ENCODE measurements at places on chromosomes 3 and 15. TPM values are rescaled to one million over a fixed set of nuclear protein-coding genes. Genes with fewer than 3 reads are reported as not detected.

DNA sequence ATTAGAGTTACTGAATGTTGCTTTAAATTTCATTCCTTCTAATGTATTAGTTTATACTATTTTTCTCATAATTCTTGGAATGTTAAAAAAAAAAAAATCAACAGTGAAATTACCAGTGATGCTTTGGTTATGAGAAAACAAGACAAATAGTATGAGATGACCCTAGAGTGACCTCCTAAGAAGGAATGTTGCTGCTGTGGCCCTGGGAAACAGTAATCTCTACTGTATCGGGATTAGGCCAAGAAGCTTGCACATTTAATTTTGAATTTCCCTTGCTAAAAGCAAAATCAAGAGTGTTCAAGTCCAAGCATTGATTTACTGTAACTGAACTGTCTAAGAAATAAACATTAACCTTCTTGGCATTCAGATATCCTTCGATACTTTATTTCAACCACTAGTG lies 18.1 kb downstream of the TOPBP1 start:
- DNase-seq, result no peak
- no peak overlapping the region for H3K27ac ChIP-seq
- H3K4me1 ChIP-seq, result no peaks in the 10 kb centered on the region
- peaks cover 92% of the 10 kb centered on the region for H3K36me3 ChIP-seq
- no peaks in the 10 kb centered on the region for H3K27me3 ChIP-seq

DNA sequence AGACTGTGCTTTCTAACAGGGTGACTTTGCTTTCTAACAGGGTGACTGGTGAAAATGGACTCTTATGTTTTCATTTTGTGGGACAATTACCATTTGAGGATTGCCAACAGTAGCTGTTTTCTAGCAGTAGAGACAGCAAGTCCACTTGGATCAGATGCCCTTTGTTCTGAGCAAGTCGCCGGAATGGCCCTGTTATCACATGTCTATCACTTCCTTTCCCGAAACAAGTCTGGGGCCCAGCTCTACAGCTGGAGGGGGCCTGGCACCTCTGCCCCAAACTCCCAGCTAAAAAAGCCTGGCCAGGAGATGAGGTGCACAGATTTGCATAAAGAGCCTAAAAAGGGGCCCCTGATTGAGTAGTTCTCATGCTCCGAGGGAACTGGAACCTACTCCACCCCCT lies 44.6 kb downstream of the THBS1 start:
- no peaks in the 10 kb centered on the region for H3K4me1 ChIP-seq
- no peak overlapping the region for H3K27ac ChIP-seq
- no peaks in the 10 kb centered on the region for H3K36me3 ChIP-seq
- no peak overlapping the region for H3K4me3 ChIP-seq

DNA sequence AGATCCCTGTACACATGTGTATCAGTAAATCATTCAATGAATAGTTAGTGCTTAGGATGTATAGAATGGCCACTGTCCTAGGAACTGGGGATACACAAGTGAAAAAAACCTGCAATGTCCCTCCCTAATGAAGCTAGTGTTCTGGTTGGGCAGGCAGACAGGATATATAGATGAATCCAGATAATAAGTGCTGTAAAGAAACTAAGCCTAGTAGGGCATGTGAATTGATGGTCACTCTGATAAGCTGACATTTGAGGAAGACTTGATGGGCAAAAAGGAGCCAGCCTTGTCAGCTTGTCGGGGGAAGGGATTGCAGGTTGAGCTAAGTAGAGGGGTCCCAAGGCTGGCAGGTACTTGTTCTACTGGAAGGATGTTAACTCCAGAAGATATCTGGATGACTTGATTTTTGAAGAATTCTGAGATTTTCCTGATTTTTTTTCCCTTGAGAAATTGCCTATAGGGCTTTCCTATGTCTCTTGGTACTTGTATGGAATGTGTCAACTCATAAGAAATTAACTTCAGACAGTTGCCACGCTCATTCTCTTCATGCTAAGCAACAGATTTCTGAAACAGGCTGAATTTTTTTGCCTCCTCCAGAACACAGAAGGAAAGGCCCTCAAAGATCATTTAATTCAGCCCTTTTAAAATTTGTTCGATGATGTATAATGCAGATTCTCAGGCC lies 6.3 kb upstream of the KIF23 start:
- no peak overlapping the region for H3K27ac ChIP-seq
- H3K27me3 ChIP-seq, result 0 out of 2 replicates have a peak, but pooled peaks cover 2% of the 10 kb centered on the region
- DNase-seq, result no peak
- no peak overlapping the region for H3K4me3 ChIP-seq

DNA sequence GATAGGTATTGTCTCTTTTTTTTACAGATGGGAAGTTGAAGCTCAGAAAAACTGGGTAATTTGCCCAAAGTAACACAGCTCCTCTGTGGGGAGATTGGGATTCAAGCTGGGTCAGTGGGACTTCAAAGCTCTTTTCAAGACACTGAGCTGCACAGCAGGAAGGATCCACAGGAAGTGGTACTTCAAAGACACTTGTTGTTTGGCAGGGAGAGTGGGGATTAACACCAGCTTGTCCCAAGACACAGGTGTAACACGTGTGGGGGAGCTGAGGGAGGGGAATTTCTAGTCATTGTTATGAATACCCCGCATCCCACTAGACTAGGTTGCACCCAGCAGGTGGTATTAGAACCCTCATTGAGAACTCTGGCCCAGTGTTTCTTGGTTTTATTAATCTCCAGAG lies 116.0 kb downstream of the FOXB1 start:
- no peaks in the 10 kb centered on the region for H3K36me3 ChIP-seq
- no peak overlapping the region for H3K27ac ChIP-seq
- DNase-seq, result no peak
- no peaks in the 10 kb centered on the region for H3K4me1 ChIP-seq
- H3K27me3 ChIP-seq, result no peaks in the 10 kb centered on the region
- no peak overlapping the region for H3K4me3 ChIP-seq

DNA sequence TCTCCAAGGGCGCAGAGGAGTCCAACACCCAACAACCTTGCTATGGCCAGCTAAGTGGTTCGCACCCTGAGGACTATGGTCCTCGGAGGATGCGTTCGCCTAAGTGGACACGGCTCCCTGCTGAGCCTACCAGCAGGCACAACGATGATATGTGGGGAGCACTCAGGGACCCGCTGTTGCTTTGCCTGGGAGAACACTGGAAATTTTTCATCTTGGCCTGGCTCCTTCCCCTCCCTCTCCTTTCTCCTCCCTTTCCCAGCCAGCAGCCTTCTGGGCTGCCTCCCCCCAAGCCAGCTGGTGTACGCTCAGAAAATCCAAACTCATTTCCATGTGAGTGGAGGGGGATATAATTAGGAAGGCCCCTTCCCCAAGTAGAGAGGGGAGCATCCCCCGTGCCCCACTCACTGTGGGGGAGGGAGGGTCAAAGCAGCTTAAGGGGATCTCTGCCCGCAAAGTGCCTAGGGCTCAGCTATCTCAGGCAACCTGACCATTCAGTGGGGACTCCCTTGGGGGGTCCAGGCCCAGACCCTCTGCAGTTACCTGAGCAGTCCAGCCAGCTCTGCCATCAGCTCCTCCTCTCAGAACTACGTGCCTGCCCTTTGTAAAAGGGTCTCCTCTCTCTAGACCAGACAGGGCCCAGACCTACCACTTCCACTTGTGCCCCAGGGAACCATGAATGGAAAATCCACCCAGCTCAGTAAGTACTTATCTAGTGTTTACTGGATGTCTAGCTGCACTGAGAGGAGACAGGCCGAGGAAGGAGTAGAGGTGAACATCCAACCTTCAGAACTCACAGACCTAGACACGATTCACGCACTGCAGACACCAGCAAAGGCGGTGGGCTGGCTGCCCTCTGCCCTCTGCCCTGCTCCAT lies 742 bp upstream of the SEMA7A start:
- H3K27me3 ChIP-seq, result peaks cover 3% of the 10 kb centered on the region
- H3K4me3 ChIP-seq, result peak overlapping the region; percentile 86
- H3K4me1 ChIP-seq, result peaks cover 55% of the 10 kb centered on the region
- no peaks in the 10 kb centered on the region for H3K36me3 ChIP-seq
- no peak for DNase-seq
- peak overlapping the region; percentile 56 for H3K27ac ChIP-seq

The HOMER2 gene
- total RNA-seq, result 30.4 TPM

The ARNT2 gene
- total RNA-seq, result not detected

The DPH3 gene
- 22.2 TPM for total RNA-seq

The PCBP4 gene
- 16.9 TPM for total RNA-seq
